Hypothalamus (tissue), 51 donors: ENCODE measurements at places on chromosomes 4 and X.

DNA sequence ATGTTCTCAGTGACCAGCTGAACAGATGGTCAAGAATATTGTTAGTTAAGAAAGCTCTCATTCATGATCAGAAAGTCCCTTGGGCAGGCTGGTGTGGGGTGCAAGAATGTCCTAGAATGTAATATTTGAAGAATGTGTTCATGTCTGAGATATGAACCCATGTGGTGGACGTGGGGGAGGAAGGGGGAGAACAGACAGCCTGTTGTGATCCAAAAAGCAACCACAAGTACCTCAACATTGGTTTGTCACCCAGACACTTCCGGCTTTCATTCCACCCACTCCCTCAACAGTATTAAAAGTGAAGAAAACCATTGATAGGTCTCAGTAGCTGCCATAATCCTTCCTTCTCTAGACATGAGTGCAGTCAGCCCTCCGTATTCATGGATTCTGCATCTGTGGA lies 82.2 kb downstream of the MAML3 start:
- DNase-seq: no peak

DNA sequence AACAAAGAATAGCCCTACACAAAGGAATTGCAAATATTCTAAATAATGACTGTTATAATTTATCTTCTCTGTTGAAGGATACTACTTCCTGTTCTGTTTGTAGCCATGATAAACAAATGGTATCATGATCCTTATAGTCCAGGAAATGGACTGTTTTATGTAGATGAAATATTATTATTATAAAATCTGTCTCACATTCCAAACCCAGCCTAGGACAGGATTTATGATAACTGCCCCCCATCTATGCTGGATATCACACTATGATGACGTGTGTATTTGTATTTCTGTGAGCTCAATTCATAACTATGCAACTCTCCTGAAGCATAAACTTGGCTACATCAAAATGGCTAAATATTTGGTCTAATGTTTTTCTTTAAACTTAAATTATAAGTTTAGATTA lies 21.3 kb downstream of the DMD start:
- no peak for DNase-seq

GRCh38 chr4:33078145-33078544 lies 2358.0 kb downstream of the PCDH7 start:
- no peak for DNase-seq

DNA sequence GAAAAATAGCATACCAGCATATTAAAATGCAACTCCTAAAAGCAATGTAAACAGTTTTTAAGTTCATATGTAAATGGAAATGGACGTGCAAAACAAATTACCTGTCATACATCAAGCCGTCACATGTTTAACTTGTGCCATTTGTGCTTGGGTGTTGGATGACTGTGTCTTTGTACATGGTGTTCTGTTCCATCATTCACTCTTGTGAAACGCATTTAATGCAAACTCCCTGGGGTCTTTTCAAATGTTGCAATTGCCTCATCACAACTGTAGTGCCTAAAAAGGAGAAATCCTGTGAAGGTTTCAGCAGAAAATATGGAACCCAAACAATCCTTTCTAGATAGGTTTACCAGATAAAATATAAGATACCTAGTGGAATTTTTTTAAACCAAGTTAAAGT lies 52.4 kb downstream of the PHOX2B start:
- DNase-seq: no peak

- no peak for DNase-seq
Measured at GRCh38 chr4:47418147-47418546, 45.4 kb downstream of the COMMD8 start.

DNA sequence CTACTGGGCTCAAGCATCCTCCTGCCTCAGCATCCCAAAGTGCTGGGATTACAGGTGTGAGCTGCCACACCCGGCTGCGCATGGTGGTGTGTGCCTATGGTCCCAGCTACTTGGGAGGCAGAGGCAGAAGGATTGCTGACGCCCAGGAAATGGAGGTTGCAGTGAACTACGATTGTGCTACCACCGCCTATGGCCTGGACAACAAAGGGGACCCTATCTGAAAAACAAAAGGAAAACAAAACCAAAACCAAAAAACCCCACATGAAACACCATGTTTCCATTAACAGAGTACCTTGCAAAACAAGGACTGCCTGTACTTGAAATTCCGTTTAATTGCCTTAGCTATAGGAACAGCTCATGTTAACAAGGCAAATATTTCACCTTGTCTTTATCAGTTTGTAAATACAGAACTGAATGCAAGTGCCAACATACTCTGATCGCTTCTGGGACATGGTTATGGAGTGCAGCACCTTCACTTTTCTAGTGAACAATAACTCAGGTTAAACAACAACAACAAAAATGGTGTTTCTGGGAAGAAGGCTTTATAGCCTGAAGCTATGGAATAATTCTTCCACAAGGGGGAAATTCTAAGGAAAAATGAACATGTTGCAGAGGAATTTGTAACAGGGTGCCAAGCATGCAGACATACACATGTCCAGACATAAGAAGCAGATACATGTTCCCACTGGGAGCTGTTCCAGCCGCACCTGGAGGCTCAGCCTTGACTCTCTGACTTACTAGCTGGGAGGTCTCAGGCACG lies 73.2 kb upstream of the STS start:
- DNase-seq: no peak

DNA sequence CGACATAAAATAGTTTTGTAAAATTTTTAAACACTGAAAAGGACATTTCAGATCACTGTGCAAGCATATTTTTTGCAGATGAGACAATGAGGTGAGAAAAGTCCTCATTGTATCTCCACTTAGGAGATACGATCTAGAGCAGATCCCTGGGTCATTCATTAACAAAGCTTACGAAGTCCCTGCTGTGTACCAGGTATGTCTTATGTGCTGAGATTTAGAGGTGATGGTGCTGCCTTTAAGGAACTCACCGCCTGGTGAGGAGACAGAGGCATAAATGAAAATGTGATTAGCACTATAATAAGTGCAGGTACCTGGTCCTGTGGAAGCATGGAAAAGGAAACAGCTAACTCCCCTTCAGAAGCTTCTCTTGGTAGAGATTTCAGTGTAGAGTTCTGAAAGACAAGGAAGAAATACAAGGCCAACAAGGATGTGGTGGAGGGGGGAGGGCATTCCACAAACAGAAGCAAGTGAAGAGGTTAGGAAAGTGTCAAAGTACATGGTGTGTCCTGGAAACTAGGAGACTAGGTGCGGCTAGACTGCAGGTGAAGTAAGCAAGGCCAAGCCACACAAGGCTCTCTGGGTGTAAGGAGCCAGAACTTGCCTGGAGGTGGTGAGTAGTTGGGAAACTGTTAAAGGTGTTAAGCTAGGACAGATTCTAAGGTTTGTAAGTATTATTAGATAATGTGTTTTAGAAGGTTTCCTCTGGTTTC lies 1.5 kb upstream of the NDNF start:
- no peak for DNase-seq

DNA sequence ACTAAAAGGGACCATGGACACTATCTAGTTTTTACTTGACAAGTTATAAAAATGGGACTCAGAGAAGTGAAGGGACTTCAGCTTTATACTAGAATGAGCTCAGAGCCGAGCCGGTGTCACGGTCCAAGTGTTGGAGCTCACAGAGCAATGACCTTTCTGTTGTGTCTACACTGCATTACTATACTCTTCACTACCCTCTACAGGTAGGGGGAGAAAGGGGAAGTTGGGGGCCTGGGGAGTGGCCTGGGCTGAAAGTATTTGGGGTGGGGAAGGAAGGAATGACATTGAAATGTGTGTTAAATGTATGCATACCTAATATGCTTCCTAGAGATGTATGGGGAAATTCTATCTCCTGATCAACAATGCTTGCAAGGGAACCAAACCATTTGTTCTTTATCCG lies 48.8 kb upstream of the HHIP start:
- no peak for DNase-seq

GRCh38 chr4:100420571-100420970 lies 97.3 kb downstream of the EMCN start:
- no peak for DNase-seq

DNA sequence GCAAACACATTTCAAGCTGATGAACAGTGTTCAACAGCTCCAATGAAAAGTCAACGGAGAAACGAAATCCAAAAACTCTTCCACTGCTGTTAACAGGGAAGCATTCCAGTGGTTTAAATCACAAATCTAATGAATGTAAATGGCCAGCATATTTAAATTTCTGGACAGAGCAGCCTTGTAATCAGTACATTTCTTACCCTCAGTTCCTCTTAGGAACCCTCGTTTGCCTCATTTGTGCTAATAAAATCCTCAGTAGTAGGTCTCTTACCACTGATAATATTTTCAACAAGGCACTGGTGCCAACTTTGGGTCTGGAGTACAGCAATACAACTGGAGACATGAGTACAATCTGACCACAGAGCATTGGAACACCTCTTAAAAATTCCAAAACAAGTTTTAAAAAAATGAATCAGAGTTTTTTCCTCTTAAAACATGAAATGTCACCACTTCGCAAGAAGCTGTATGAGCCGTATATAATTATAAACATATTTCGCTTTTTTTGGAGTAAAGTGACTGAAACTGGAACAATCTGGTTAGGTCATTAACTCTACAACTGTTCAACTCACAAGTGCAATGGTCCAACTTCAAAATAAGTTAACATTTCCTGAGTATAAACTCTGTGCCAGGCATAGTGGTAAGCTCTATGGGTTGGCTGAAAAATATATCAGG lies 211.2 kb downstream of the CPEB2 start:
- DNase-seq: no peak

GRCh38 chr4:48780865-48781214 lies 761 bp upstream of the FRYL start:
- DNase-seq: no peak
